ENCODE measurements at places on chromosomes 11 and 22. TPM values are rescaled to one million over a fixed set of nuclear protein-coding genes. Genes with fewer than 3 reads are reported as not detected.

GRCh38 chr11:109267293-109268095 lies 154.5 kb upstream of the C11orf87 start:
- DNase-seq: no peak

- DNase-seq: no peak
Measured at GRCh38 chr11:106378513-106379179, 301.2 kb downstream of the AASDHPPT start.

The KDM4E gene
- total RNA-seq: not detected

DNA sequence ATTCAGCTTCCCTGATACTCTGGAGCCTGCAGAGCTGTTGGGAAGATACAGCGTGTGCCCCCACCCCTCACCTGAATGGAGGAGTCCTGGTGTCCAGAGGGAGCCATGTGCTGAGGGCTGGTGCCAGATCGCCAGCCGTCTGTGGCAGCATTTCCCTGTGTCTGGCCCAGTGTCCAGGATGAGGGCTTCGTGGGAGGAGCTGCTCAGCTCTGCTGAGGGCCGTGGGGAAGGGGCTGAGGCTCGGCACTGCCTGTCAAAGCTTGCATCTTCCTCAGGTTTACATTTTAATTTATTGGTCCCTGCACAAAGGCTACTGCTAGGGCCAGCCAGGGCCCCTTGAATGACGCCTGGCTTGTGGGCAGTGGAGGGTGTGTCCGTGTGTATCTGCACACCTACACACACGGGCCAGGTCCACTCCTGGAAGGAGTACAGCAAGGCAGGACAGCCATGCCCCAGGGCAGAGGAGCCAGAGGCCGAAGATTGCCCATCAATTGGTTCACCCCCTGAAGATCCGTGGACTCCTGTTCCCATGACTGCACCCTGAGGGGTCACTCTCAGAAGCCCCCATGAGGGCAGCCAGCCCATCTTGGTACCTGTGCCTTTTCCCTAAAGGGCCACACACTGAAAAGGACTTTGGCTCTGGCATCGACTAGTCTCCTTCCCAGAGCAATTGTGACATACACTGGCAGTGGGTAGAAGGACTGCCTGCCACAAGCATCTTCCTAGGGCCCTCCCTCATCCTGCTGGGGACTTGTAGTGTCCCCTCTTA lies 107.7 kb upstream of the PARVA start:
- no peak for DNase-seq

The ARAP1 gene
- 109 TPM for total RNA-seq

DNA sequence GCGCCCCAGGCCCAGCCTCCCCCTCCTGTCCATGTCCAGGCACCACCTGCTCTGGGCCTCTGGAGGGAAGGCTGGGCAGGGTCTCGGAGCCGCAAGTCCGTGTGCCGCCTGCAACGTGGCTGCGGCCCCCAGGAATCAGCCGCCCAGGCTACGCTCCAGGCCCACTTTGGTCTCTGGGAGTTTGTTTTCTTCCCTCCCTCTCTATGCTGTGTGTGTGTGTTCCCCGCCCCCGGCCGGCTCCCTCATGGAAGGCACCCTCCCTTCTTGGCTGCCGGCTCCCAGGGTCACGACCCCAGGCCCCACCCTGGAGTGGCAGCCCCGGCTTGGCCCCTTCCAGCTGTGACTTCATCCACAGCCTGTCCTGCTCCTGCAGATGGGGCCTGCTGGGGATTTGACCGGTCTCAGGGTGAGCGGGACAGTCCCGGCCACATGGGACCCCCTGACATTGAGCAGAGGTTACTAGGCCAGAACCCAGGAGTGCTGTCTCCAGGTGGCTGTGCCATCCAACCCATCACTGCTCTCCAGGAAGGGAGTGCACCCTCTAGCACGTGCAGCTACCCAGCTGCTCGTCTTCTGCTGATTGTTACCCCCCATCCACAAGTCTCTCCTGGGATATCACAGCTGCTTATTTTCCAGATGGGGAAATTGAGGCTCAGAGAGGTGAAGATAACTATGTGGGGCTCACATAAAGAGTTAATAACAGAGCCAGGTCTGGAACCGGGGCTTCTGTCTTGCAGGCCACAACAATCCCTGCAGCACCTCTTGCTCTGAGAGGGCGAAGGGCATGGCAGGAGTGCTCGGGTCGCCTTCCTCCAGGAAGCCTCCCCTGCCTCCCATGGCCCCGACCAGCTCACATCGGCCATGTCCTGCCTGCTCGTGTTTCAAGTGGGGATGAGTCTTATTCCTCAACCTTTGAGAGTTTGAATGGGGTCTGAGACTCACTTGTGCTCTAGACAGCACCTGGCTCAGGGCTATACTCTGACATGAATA lies 2.8 kb upstream of the LIF start:
- DNase-seq: no peak

DNA sequence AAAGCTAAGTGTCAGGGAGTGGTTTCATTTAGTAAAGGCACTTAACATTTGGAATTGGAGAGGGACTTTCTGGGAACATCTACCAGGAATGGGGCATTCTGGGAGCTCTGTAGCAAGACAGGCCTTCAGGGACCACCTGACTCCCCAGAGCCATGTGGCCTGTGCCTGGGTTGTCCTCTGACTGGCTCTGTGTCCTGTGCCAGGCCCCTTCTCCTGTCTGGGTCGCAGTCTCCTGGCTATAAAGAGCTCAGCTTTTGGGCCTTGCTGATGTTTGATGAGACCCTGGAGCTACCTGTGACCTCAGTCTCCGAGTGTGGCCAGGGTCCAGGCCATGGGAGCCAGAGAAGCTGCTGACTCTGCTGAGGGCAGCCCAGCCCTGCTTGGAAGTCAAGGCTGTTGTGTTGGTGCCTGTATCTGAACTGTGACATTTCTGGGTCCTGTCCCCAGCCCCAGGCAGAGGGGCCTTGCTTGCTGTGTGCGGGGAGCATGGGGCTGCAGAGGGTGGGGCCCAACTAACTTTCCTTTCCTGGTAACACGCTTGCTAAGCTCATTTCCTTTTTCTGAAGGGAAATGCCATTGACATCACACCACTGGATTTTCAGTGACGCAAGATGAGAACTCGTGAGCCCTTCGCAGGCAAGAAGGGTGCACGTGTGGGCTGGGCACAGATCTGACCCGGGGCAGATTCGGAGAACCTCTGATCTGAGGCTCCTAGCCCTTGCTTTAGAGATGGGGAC lies 41.3 kb downstream of the LRRC32 start:
- peak; percentile 50 for DNase-seq

DNA sequence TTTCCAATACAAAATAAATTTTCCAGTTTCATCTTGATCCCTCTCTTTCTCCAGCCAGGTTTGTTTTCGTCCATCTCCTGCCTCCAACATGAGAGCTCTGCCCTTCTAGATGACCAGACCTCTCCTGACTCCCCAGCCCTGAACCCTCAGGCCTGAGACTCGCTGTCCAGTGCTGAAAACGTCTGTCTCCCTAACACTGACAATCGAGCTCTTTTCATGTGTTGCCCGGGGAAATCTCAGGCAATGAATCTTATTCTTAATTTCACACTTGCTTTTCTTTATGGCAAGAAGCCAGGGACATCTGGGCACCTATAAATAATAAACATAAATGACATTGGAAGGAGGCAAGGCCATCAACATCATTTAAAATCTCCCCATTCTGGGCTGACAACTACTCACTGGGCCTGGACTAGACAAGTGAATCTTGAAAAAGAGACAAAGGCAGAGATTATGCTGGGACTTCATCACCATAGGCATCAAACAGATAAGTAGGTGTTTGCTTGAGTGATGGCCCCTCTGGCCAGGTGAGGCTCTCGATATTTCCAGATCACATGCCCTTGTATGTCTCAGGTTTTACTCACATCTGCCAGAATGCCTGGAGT lies 274.5 kb upstream of the B3GAT1 start:
- no peak for DNase-seq

- no peak for DNase-seq
Measured at GRCh38 chr11:1923201-1923956, 3.9 kb downstream of the TNNT3 start.

- no peak for DNase-seq
Measured at GRCh38 chr11:90373971-90374370, 151.1 kb upstream of the CHORDC1 start.

The GGTLC2 gene
- not detected for total RNA-seq

- DNase-seq: no peak
Measured at GRCh38 chr11:115644856-115645255, 140.6 kb upstream of the CADM1 start.

GRCh38 chr11:71221821-71222220 lies 30.6 kb downstream of the SHANK2 start:
- no peak for DNase-seq

The NRGN gene
- total RNA-seq: 7.3 TPM

The SHANK3 gene
- total RNA-seq: 0.08 TPM

- DNase-seq: no peak
Measured at GRCh38 chr11:83092488-83093384, 21.0 kb upstream of the RAB30 start.

All from activated CD4-positive, alpha-beta memory T cell treated with anti-CD3 and anti-CD28 coated beads, Interleukin-2, amount 10 ng/mL, durations not matched to agents 7 days and 5 days (primary cell).